ENCODE measurements at places on chromosomes 2 and 18.

- DNase-seq, result no peak
Measured at GRCh38 chr2:228689053-228689452, 507.6 kb upstream of the SPHKAP start.

- DNase-seq, result peak; percentile 59
Measured at GRCh38 chr2:55519938-55520885, 694 bp downstream of the CFAP36 start.

DNA sequence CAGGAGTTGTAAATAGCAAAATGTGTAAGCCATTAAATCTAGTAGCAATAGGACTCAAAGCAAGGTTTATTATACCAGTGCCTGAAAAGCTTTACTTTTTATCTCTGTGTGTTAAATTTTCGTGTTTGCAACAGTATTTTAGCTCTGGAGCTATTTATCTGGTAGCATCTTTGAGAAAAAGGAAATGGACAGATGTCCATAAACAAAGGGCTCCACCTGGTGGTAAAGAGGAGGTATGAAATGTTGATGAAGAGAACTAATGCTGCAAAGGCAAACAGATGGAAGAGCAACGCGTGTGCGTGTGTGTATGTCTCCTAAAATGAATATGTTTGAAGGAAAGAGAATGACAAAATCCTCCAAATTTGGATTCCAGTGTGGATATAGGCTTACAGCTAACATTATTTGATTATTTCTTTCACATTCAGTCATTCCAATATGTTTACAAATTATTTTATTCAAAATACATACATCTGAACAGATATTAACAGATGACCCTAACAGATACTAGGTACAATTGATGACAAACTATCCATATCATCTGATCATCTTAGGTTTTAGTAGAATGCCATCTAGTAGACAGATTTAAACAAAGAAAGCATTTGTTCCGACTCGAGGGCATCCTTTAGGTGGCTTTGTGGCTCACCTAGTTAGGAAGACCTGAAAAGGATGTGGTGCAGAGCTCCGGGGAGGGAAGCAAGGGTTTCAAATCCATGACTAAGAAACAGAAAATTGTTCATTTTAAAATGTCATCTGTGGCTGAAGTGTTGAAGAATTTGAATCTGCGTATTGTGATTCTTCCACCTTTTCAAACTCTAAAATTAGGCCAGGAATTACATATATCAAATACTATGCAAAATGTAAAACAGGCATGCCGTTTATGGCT lies 383.3 kb downstream of the MTX2 start:
- DNase-seq, result no peak

- no peak for DNase-seq
Measured at GRCh38 chr2:79178076-79178674, 18.6 kb upstream of the REG3A start.
